ENCODE measurements at places on chromosomes 13 and 19.
A peak's percentile ranks its signal among the peaks of the same experiment; 100 is the strongest.

GRCh38 chr19:14318873-14319272, 62.4 kb upstream of the ADGRE5 start:
- no peak for DNase-seq

DNA sequence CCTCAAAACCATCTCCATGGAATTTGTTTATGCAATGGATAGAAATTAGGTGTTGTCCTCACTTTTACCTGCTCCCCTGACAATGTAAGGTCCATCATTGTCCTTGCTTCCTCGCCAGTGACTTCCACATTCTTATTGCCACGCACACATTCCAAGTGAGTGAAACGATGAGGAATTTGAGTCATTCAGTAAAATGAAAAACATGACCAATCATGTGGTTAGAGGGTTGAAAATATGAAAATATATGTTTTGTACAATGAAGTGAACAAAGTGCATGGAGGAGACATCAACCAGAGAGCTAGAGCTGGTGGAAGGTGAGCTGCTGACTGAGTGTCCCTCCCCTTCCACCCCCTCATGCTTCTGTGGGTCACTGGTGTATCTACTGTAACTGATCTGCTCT, 91.7 kb downstream of the ATP8A2 start:
- no peak for DNase-seq

- DNase-seq, result no peak
Observed at GRCh38 chr19:40612831-40613689, 11.9 kb downstream of the LTBP4 start.

- no peak for DNase-seq
Observed at GRCh38 chr13:109145631-109146030, 516.2 kb downstream of the MYO16 start.

DNA sequence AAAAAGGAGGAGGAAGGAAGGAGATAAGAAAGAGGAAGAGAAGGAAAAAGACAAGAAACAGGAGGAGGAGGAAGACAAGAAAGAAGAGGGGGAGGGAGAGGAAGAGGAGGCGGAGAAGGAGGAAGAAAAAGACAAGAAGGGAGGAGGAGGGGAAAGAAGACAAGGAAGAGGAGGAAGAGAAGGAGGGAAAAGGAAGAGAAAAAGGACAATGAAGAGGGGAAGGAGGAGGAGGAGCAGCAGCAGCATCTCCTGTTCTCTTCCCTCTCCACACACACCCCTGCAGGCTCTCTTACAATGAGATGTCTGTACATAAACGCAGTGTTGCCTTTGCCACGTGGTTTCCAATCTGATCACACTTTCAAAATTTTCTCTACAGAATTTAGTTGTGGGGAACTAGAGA, 66.6 kb downstream of the RUBCNL start:
- no peak for DNase-seq

- peak; percentile 65 for DNase-seq
Observed at GRCh38 chr19:17243830-17244617, 1.7 kb downstream of the NR2F6 start.

DNA sequence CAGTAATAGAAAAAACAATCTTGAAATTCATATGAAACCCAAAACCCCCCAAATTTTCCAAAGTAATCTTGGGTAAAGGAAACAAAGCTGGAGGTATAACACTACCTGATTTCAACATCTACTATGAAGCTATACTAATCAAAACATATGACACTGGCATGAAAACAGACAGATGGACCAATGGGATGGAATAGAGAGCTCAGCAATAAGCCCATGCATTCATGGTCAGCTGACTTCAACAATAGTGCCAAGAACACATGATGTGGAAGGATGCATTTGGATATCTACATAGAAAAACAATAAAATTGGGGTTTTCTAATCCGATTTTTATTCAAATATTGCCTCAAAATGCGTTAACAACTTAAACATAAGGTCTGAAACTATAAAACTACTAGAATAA, 32.2 kb upstream of the ZNF766 start:
- DNase-seq, result no peak

DNA sequence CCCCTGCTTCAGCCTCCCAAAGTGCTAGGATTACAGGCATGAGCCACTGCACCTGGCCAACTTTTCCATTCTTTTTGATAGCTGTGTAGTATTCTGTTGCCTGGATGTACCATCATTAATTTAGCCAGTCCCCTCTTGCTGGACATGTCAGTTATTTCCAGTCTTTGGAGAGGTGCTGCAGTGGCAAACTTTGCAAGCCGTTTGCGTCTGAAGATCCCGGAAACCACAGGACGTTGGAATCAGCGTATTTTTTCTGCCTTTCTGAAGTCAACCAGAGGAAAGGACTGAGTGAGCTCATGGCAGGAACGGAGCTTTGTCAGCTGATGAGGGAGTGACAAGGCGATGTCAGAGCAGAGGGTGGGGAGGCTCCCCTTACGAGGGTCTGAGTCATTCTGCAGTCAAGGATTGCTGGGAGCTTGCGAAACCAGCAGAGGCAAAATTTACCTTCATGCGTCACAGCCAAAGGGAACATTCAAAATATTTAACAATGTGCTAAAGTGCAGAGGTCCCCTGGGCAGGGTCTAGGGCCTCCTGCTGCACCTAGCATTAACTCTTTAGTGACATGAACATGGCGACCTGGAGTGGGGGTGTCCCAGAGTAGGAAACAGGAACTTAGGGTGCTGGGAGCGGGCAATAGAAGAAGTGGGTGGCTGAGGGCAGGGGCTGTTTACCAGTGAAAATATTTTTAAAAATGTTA, 5.6 kb downstream of the C5AR1 start:
- peak; percentile 81 for DNase-seq

- no peak for DNase-seq
Observed at GRCh38 chr19:38247734-38248268, 8.4 kb downstream of the PPP1R14A start.

GRCh38 chr13:74747186-74747955, 613.2 kb upstream of the KLF12 start:
- DNase-seq, result no peak

DNA sequence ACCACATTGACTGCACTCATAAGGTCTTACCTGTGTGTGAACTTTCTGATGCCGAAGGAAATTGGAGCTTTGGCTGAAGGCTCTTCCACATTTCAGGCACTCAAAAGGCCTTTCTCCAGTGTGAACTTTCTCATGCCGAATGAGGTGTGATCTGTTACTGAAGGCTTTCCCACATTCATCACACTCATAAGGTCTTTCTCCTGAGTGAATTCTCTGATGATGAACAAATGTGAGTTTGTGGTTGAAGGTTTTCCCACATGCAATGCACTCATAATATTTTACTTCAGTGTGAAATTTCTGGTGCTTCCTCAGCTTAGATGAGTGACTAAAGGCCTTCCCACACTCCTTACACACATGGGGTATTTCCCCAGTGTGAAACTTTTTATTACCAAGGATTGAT, 5.7 kb downstream of the ZNF132 start:
- DNase-seq, result no peak

DNA sequence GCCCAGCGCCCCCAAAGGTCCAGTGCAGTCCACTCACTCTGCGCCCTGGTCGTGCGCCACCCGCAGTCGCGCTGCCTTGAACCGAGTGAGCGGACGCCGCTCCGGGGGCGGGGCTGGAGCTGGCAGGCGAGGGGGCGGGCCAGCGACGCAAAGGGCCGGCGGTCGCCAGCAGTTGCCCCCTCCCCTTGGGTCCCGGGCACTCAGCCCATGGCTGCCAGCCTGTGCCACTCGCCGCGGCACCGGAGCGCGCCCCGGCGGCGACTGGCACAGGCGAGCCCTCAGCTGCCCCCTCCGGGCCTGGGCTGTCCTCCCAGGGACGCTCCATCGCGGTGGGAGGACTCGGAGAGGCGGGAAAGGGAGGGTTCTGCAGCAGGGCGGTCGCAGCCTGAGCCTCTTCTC, at the start of gene S1PR5:
S1PR5 (minus strand) TSS at position 87 of the 399 bp plus-strand sequence. CDS start 2,436 bp downstream, outside the sequence.
- DNase-seq, result no peak

DNA sequence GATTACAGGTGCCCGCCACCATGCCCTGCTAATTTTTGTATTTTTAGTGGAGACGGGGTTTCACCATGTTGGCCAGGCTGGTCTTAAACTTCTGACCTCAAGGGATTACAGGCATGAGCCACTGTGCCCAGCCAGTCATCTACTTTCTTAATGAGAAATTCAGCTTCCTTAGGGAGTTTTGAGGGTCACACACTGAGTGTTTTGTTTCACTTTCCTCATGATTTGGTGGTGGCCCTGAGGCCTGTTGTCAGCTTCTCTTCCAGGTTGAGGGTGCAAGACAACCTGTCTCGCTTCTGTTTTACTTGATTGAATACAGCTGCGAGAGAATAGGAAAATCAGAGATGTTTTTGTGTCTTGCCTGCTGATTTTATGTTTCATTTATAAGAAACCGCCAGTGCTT, 9.9 kb downstream of the FRY start:
- DNase-seq, result no peak

DNA sequence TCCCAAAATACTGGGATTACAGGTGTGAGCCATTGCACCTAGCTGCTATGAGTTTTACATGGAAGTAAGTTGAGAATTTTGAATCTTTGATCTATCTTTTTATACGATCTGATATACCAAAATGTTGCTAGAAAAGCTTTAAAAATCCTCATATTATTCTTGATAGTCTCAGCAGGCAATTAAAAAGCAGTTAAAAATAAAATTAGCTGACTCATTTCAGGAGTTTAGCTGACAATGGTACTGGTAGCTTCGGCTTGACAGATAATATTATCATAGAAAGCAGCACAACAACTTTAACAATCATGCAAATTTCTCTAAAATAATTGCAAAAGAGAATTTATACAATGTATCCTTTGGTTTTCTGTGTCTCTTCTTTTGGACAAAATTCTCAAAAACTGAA, 9.6 kb upstream of the FOXO1 start:
- DNase-seq, result no peak
